ENCODE measurements at places on chromosomes 3 and 15.

DNA sequence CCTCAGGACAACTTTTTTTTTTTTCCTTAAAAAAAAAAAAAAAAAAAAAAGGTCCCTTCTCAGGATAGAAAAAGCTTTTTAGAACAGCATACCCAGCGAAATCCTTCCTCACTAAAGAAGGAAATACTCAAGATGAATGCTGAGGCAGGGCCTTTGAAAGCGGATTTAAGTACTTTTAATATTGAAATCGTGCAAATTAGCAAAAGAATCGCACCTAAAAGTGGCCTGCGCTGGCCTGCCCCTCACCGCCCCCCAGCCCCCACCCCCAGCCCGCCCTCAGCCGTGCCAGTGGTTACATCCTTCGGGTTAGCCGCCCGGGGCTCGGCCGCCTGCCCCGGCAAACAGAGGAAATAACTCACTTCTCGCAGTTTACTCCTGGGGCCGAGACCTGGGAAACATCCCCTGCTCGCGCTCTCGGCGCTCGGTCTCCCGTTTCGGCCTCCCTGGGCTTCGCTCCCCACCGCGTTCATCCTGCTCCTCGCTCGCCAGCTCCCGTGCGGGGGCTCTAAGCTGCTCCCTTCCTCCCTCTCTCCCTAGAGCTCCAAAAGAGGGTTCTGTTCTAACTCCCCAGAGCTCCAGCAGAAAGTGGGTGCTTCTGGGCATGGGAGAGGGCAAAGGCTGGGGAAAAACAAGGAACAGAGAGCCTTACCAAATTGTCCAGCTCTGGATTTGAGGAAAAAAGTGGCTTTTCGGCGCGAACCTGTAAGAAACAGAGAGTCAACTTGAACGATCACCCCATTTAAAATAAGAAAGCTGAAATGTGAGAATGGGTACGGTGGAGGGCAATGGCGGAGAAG, 5.2 kb downstream of the MEIS2 start:
- DNase-seq, result no peak

DNA sequence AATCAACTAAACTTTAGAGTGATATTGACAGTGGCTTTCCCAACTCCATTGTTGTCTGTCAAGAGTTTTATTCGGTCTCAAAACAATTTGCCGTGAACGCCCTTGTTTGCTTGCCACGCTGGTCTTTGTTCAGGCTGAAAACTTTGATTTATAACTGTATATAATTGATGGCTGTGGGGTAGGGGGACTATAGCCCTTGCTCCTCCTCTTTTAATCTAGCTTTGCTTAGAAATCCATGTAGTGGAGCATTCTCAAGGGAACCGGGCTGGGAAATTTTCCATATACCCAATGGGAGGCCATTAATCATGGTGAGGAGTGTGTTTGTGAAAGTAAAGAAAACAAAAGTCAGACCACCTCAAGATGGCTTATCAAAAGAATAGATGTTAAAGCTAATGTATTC, 339.8 kb upstream of the RARB start:
- no peak for DNase-seq

- no peak for DNase-seq
Observed at GRCh38 chr3:124776856-124777255, 46.6 kb downstream of the UMPS start.

GRCh38 chr15:40091861-40092255, 16.8 kb downstream of the BMF start:
- DNase-seq, result no peak

GRCh38 chr15:73959012-73959581, 32.8 kb downstream of the LOXL1 start:
- DNase-seq, result no peak

GRCh38 chr3:162170581-162170980, 674.0 kb downstream of the OTOL1 start:
- no peak for DNase-seq

DNA sequence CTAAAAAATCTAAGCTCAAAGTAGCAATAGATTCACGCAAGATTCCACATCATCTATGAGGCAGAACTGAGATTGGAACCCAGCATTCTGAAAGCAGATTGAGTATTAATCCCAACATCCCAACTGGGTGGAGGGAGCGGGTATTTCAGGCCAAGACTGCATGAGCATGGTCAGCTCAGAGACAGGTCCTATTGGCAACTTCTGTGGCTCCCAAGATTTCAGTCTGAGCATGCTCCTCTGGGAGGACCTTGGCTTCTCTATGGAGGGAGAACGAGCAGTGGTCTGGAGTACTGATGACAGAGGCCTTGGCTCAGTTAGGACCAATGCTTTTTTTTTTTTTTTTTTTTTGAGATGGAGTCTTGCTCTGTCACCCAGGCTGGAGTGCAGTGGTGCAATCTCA, 4.0 kb upstream of the ITGA11 start:
- DNase-seq, result no peak

DNA sequence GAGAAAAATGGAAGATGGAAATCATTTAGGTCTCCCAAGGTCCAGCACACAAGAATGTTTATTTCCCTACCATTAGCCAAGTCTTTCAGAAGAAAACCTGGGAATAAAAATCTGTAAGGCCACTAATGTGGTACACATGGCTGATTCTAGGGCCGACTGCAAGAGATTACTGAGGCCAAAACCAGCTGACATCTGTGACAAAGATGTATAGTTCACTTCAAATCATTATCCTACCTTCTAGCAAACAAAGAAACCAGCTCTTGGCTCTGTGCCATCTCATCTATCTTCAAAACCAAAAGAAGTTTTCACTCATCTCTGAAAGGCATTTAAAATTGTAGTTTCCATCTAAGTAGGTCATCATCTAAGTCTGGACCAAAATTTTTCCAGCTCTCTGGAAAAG, 43.9 kb downstream of the ERC2 start:
- DNase-seq, result no peak

DNA sequence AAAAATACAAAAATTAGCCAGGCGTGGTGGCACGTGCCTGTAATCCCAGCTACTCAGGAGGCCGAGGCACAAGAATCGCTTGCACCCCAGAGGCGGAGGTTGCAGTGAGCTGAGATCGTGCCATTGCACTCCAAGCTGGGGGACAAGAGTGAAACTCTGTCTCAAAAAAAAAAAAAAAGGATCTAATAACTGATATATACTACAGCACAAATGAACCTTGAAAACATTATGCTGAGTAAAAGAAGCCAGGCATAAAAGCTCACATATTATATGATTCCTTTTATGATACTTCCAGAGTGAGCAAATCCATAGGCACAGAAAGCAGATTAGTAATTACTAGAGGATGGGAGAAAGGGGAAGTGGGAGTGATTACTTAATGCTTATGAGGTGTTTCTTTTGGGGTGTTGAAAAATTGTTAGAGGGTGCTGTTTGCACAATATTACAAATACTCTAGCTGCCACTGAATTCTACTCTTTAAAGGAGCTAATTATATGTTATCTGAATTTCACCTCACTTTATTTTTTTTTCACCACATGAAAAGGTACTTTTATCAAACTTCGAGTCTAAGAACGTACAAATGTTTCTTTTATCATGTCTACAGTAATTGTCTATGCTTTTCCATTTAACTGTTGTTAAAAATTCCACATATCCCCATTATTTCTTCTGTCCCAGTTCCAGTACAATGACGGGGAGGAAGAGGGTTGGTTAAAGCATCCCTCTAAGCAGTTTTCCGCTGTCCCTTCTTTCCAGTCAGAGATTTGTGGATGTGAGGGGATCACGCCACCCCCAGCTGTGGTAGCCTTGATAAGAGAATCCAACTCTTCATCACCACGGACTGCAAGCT, 77.7 kb upstream of the FAM174B start:
- DNase-seq, result no peak

- no peak for DNase-seq
Observed at GRCh38 chr3:84547971-84548970, 410.5 kb upstream of the CADM2 start.

- no peak for DNase-seq
Observed at GRCh38 chr3:76566211-76566534, 473.7 kb upstream of the ROBO2 start.

DNA sequence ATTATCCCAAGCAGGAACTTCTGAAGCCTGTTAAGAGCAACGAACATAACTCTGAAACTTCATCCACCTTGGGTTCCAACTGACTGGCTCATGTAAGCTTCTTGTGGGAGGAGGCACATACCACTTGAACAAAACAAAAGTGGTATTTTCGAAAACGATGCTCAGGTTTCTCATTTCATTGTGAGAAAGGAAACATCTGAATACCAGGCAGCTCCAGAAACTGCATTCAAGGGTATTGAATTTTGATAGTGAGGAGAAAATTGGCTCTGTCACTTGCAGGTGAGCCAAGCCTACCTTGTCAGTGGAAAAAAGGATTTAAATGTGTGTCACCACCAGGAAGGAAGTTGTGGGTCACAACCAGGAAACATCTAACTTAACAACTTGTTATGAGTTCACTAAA, 218.1 kb upstream of the SATB1 start:
- no peak for DNase-seq

GRCh38 chr15:61831505-61831921, 228.7 kb downstream of the VPS13C start:
- no peak for DNase-seq

DNA sequence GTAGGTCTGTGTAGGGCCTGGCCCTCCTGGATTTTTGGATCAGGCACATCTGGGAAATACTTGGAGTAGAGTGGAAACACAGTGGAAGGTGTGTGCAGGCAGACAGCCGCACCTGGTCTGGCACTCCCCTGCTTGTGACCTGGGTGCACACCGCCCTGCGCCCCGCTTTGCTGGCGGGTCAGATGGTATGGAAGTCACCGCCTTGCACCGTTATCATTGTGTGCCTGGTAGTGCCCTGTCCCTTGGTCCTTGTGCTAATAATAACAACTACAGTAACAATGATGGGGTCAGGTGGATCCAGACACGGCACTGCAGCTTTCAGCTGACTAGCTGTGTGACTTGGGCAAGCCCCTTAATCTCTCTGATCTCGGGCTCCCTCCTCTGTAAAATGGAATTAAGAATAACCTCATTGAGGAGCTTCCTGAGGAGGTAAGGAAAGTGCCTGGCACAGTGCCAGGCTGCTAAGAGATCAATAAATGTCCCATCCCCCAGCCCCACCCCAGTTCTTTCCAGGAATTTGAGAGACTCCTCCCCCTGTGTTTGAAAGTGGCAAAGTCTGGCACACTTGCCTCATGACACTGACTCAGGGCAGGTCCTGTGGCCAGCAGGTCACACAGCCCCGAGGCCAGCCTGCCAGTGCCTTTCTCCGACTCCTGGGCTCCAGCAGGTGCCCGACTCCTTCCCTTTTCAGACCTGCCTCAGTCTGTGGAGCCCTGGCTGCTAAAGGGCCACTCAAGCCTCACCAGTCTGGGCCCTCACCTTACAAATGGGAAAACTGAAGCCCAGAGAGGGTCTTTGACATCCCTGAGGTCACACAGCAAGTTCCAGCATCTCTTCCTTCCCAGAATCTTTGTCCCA, 9.8 kb downstream of the ISG20 start:
- no peak for DNase-seq

GRCh38 chr3:102536456-102536855, 101.6 kb downstream of the ZPLD1 start:
- DNase-seq, result no peak

DNA sequence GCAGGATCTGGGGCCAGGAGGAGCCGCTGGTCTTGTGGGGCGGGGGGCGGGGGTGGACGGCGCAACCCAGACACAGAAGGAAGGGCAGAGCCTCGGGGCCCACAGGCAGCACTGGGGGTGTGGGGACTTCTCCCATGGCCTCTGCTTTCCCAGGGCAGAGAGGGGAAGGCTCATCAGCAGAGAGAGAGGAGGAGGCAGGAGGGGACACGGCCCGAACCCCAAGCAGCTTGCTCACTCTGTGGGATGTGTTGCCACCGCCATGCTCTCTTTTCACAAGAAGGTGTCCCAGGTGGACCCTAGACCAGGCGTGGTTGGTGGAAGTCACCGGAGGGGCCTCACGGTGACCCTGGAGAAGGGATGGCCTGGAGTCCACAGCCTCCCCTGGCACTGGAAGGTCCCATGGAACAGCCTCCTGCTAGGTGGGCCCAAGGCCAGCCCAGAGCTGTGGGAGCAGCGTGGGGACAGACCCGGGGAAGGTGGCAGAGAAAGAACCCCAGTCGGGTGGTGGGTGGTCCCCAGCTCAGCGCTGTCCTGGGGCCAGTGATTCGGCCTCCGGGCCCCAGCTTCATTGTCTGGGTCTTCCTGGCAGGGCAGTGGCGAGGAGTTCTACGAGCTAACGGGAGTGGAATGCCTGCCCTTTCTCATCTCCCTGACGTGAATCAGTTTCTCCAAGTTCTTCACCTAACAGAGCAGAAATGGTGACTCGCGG, 46.8 kb upstream of the PCSK6 start:
- DNase-seq, result no peak

GRCh38 chr3:114567771-114568170, 273.9 kb downstream of the TIGIT start:
- no peak for DNase-seq

DNA sequence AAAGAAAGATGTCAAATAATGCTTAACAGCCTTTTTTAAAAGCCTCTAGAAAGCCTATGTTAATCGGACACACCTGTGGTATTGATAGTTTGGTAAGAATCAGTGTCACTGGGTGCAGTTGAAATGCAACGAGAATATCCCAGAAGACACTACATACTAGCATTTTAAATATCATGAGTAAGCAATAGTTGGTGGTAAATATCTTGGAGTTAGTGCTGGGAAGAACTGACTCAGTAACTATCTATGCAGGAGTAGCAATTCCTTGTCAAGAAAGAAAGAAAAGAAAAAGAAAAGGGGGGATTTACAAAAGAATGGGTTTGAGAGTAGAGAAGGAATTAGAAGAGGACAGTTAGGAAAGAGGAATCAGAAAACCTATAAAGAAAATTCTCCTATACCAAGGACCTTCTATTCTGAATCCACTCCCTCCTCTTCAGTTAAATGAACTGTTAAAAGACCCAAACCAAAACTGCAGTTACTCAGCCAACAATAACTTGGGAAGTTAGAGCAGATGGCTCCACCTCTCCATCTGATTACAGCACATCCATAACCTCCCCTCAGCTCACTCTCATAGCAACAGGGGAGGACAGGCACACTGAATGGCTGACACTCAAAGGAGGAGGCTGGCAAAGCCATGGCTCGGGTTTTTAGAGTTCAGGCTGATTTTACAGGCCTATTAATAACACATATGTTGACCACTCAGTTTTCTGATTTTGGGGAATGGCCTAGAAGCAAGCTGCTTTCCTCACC, 207.6 kb upstream of the MDFIC2 start:
- no peak for DNase-seq

GRCh38 chr15:101436526-101436925, 53.0 kb downstream of the PCSK6 start:
- DNase-seq, result no peak

DNA sequence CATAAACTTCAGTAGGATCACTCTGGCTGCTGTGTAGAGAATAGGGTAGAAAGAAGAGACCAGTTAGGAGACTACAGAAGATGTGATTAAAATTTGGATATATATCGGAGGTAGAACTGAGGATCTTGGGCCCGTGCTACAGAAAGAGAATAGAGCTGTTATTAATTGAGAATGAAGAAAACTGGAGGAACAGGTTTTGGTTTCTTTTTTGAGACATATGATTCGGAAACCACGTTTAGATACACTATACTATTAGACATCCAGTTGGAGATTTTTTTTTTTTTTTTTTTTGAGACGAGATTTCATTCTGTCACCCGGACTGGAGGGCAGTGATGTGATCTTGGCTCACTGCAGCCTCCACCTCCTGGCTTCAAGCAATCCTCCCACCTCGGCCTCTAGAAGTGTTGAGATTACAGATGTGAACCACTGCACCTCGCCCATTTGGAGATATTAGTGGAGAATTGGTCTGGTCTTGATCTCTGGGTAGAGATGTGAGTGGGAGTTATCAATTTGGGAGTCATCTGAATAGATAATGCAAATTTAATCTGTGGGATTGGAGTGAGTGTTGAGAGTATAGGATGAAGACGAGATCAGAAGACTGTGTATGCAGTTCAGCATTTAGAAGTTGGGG, 50.9 kb downstream of the TCF12 start:
- no peak for DNase-seq

All from GM04503 (cell line).